ENCODE measurements at places on chromosomes 3 and 15.
A peak's percentile ranks its signal among the peaks of the same experiment; 100 is the strongest.

- DNase-seq, result no peak
Measured at GRCh38 chr3:46442576-46443530, 21.9 kb downstream of the LTF start.

DNA sequence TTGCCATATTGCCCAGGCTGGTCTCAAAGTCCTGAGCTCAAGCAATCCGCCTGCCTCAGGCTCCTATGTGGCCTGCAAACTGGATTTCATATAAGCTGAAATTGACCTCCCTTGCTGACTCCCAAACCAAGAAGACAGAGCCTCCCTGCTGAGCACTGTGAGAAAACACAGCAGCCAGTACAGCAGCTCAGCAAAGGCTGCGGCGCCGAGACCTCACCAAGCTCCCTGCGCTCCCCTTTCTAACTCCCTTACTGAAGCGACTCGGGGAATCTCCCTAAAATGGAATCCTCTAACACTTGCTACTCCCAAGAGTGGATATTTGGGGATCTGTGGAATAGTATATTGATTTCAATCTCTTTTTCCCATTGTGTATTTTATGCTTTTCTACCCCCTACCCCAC is 34.6 kb downstream of the MUC20 start:
- DNase-seq, result peak; percentile 25

GRCh38 chr15:72222393-72222792 is 8.6 kb downstream of the PKM start:
- DNase-seq, result peak; percentile 94

DNA sequence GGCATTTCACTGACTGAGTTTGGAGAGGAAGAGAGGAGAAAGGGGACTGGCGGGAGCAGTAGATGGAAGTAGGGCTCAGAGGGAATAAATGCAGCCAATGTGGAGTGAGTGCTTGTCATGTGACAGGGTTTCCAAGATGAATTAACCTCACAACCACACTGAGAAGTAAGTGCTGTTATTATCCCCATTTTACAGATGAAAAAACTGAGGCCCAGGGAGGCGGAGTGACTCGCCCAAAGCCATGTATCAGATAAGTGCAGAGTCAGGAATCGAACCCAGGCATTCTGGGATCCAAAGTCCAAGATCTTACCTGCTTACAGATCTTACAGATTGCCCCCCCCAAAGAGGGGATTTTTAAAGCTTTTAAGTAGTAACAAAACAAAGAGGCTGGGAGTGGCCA is 207.2 kb downstream of the SHQ1 start:
- no peak for DNase-seq

DNA sequence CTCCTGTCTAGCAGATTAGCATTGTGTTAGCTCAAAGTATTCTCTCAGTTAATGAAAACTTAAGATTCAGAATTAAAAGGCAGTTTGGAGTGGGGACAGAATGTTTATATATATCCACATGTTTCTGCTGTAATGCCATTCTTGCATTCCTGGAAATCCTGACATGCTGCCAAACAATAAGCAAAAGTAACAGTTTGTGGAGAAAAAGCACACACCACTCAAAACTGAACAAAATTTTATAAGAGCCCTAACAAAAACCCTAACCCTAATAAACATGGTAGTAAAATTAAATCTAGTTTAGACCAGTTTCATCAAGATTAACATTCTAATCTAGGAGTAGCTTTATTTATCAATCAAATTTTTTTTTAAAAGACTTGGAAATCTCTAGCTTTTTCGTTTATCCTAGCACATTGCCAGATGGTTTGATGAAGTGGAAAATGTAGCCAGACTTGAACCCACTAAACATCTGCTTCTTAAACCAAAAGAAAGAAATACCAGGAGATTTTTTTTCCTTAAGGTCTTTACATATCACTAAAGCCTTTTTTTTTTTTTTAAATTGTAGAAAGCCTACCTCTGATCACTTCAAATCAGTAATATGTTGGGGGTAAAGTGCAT is 3.7 kb downstream of the TCAIM start:
- DNase-seq, result no peak

- peak; percentile 86 for DNase-seq
Measured at GRCh38 chr3:107523539-107524325, 970 bp downstream of the BBX start.

All from posterior cingulate gyrus (tissue), 11 donors.